ENCODE measurements at places on chromosomes 16 and 17. TPM values are rescaled to one million over a fixed set of nuclear protein-coding genes. Genes with fewer than 3 reads are reported as not detected.

Gene ZNF750
- total RNA-seq: not detected

Gene PRCD
- 2.1 TPM for total RNA-seq

Gene E2F4
- total RNA-seq: 78.0 TPM

- no peak for DNase-seq
Measured at GRCh38 chr17:20095336-20096080, 86.3 kb downstream of the SPECC1 start.

GRCh38 chr17:77916703-77917481 is 41.6 kb upstream of the TNRC6C start:
- no peak for DNase-seq
